ENCODE measurements at places on chromosomes 12 and 14. TPM values are rescaled to one million over a fixed set of nuclear protein-coding genes. Genes with fewer than 3 reads are reported as not detected.

- DNase-seq = no peak
Observed at GRCh38 chr14:104370256-104370870, 209.2 kb upstream of the C14orf180 start.

GRCh38 chr12:25813843-25814242, 144.6 kb upstream of the RASSF8 start:
- DNase-seq = no peak

GRCh38 chr14:79011920-79012204, 841.7 kb downstream of the NRXN3 start:
- no peak for DNase-seq

Gene ANO2
- 34.6 TPM for total RNA-seq

Gene RHEBL1
- total RNA-seq = 0.42 TPM

DNA sequence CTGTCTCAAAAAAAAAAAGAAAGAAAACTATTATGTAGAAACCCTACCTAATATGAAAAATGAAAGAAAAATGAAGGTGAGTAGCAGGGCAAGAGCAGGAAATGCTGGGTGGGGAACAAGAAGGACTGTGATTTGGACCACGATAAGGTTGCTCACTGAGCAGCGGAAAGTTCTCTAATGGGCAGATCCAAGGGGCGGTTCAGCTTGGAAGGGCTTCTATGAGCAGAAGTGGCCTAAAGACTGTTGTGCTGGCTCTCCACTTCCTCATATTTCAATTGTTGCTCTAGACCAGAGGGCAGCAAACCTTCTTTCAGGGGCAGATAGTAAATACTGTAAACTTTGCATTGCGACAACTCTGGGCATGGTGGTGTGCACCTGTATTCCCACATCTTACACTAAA, 16.3 kb upstream of the NFYB start:
- no peak for DNase-seq

DNA sequence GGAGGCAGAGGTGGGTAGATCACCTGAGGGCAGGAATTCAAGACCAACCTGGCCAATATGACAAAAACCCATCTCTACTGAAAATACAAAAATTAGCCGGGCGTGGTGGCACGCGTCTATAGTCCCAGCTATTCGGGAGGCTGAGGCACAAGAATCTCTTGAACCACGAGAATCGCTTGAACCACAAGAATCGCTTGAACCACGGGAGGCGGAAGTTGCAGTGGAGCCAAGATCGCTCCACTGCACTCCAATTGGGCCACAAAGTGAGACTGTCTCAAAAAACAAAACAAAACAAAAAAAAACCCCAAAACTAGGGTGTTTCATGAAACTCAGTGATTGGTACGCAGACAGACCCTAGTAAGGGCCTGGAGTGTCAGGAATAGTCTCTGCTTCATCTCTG, 6.4 kb upstream of the ARF6 start:
- DNase-seq = no peak

Gene OTOGL
- not detected for total RNA-seq

GRCh38 chr12:89661706-89662330, 46.8 kb downstream of the ATP2B1 start:
- DNase-seq = no peak

GRCh38 chr12:101087920-101088319, 122.1 kb downstream of the SLC5A8 start:
- no peak for DNase-seq

GRCh38 chr14:99215277-99215676, 56.7 kb downstream of the BCL11B start:
- DNase-seq = no peak

Gene TTC6
- total RNA-seq = not detected

GRCh38 chr12:123065676-123066383, 85.1 kb downstream of the PITPNM2 start:
- DNase-seq = no peak

DNA sequence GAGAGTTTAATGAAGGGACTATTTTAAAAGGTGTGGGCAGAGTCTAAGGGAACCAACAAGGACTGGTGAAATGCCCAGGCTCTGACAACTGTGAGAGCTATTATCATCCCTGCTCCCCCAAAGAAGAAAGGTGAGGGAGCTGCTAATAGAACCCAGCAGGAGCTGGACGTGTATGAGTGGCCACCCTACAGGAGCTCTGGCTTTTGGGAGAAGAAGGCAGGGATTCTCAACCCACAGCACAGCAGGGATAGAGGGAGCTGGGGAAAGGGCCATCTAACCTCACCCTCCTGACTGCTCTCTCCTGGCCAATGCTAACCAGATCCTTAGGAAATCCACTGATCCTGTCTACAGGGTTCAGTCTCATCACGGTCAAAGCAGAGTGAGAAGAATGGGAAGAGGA, 57.1 kb downstream of the GRIN2B start:
- DNase-seq = no peak

DNA sequence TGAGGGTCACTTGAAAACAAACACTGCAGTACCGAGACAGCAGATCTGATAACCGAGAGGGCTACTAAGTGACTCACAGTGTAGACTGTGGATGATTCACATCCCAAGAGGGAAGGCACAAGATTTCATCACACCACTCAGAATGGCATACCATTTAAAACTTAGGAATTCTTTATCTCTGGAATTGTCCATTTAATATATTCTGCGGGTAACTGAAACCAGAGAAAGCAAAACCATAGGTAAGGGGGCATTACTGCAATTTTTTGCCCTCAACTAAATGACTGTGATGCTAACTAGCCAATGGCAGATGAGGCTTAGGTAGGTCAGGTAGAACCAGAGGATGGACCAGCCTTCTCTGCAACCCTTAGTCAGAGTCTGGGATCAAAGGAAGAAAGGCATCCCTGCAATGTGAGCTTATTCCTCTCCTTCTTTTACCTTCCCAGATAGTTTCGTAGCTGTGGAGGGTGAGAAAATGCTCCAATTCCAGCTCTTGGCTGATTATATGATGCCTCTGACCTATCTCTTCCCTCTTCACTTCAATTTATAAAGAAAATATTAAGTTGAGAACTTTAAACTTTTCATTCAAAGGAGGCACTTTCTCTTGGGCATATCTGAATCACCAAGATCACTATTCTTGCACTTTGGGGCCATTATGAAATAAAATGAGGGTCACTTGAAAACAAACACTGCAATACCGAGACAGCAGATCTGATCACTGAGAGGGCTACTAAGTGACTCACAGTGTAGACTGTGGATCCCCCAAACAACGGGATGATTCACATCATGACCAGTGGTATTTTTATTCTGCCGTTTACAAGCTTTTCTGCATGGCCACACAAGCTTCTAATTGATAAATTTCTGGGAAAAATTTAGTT, 6.8 kb downstream of the ART4 start:
- DNase-seq = no peak

Gene CLEC7A
- total RNA-seq = 27.7 TPM

GRCh38 chr14:90049390-90049789, 12.4 kb upstream of the KCNK13 start:
- DNase-seq = no peak

GRCh38 chr14:23095196-23096108, at the start of gene C14orf119:
C14orf119 (plus strand) TSS chr14:23095505; CDS start chr14:23097659, 2,154 bp downstream.
- DNase-seq = peak; percentile 95

- no peak for DNase-seq
Observed at GRCh38 chr14:51410897-51411296, 170.8 kb downstream of the TMX1 start.

Gene DNAJC22
- not detected for total RNA-seq

- DNase-seq = no peak
Observed at GRCh38 chr12:52524898-52525591, 4.9 kb upstream of the KRT5 start.

GRCh38 chr12:108432423-108433121, 82.5 kb upstream of the FICD start:
- no peak for DNase-seq

Gene LMNTD1
- not detected for total RNA-seq

- no peak for DNase-seq
Observed at GRCh38 chr14:77058117-77058516, 29.6 kb upstream of the IRF2BPL start.

Gene CEBPE
- total RNA-seq = not detected

DNA sequence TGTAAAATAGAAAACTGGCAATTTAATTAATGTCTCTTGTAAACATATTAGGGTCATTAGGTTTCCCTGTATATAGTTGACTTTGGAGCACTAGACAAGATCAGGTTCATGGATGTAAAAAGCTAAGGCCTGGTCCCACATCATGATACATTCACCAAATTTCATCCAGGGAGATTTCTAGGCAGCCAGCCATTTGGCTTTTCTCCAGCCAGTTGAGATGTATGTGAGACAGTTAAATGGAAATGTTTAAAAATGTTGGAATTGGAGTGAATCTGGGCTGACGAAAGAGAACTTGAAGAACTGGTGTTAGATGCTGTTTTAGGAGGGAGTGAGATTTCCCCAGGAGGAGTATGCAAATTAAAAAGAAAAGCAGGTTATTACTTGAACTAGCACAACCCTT, 41.8 kb upstream of the CLEC14A start:
- DNase-seq = no peak

GRCh38 chr14:69077841-69078240, 75.1 kb downstream of the DCAF5 start:
- DNase-seq = no peak

DNA sequence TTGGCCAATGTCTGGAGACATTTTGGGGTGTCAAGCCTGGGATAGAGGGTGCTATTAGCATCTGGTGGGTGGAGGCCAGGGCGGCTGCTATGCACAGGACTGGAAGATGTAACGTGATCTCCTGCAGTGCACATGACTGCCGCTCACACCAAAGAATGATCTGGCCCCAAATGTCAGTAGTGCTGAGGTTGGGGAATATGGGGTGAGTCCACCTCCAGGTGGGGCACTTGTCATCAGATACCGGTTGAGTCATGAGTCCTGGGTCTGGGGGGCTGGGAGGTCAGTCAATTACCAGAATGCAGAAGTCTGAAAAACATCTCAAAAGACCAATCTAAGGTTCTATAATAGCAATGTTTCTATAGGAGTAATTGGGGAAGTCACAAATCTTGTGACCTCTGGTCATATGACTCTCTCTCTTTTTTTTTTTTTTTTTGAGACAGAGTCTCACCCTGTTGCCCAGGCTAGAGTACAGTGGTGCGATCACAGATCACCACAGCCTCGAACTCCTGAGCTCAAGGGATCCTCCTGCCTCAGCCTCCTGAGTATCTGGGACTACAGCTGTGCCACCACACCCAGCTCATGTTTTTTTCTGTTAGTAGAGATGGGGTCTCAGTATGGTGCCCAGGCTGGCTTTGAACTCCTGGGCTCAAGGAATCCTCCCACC, 6.0 kb upstream of the SDSL start:
- DNase-seq = no peak

DNA sequence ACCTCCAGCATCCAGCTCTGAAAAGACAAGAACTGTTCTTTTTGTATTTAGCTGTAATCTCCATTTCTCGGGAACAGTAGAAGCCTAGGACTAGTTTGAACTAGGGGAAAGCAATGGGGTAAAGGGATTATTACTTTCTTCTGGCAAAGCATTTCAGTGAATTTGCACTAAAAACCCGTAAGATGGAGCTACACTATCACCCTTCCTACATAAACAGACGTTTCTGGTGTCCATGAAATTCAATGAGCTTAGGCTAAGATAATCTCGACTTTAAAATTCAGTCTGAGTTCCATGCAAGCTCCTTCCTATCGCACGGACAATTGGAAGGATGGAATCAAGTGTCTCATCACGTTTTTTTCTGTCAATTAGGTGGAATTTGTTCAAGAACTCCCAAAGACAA, 24.0 kb downstream of the ACSM4 start:
- DNase-seq = no peak

Gene SERPINA1
- total RNA-seq = 41.6 TPM

Gene CERS5
- 46.5 TPM for total RNA-seq

- DNase-seq = no peak
Observed at GRCh38 chr12:46462641-46463355, 90.2 kb upstream of the SLC38A2 start.

Gene CLBA1
- total RNA-seq = 2.8 TPM

Gene GPR68
- total RNA-seq = 0.67 TPM

- no peak for DNase-seq
Observed at GRCh38 chr12:19450362-19450761, 11.1 kb downstream of the AEBP2 start.

DNA sequence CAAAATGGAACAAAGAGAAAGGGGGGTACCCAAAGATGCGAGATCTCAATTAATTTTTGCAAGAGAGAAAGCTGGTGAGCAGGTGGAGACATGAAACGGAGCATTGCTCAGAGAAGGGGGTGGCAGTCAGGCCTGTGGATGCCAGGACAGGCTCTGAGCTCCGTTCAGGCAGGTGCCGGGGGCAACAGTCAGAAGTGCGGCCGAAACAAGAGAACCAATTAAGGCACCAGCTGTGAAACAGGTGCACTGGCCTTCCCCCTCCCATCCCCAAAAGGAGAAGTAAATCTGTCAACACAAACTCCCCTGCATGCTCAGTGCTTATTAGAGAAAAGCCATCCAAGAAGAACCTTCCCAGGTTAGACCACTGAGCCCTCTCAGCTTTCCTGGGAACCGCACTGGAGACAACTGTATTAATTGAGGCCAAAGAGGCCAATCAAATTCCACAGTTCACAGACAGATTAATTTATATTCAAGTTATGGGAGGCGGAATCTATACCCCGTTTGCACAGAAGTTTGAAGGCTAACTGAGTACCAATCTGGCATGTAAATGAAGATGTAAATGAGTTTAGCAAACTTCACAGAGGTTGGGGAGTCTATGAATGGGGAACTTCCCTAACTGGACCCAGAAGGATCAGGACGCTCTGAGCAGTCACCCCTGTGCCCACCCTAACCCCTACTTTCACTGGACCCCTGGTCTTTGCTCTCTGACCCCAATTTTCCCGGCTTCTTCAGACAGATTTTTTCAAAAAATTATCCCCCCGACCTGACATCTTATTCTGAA, 20.9 kb downstream of the OAS2 start:
- DNase-seq = no peak

GRCh38 chr12:132837693-132838409, 9.2 kb upstream of the GOLGA3 start:
- no peak for DNase-seq

Gene AVPR1A
- 12.1 TPM for total RNA-seq

DNA sequence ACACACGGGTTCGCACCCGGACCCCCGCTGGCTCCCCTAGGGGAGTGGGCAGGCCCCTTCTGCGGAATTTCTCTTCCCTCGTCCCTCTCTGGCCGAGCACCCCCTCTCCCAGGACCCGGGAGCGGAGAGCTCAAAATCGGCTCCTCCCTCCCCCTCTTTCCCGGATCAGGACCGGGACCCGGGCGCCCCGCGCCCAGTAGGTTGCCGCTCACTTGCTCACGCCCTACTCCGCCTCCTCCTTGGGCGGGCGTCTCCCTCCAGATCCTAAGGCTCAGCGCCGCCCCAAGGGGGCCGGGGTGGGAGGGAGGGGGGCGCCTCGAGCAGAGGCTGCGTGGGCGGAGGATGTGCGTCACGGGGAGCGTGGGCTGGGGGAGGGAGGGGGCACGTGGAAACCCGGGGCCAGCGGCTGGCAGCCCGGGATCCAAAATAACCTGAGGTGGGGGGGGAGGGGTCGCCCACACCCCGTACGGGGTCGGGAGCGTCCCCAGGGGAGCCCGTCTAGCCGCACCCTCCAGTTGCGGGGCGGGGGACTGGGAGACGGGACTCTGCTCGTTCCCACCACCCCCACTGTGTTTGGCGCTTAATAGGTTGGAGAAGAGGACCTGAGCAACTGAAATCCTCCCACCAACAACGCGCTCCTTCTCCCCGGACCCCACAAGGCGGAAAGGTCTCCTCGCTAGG, 1.8 kb upstream of the NAB2 start:
- DNase-seq = peak; percentile 96

Gene MYF6
- total RNA-seq = not detected

Gene ZCCHC8
- 14.9 TPM for total RNA-seq

Data from mesenteric fat pad (tissue), 1 donor.